ENCODE measurements at places on chromosomes 16 and 17.

- no peak for DNase-seq
Observed at GRCh38 chr17:80264205-80265075, 3.8 kb downstream of the RNF213 start.

DNA sequence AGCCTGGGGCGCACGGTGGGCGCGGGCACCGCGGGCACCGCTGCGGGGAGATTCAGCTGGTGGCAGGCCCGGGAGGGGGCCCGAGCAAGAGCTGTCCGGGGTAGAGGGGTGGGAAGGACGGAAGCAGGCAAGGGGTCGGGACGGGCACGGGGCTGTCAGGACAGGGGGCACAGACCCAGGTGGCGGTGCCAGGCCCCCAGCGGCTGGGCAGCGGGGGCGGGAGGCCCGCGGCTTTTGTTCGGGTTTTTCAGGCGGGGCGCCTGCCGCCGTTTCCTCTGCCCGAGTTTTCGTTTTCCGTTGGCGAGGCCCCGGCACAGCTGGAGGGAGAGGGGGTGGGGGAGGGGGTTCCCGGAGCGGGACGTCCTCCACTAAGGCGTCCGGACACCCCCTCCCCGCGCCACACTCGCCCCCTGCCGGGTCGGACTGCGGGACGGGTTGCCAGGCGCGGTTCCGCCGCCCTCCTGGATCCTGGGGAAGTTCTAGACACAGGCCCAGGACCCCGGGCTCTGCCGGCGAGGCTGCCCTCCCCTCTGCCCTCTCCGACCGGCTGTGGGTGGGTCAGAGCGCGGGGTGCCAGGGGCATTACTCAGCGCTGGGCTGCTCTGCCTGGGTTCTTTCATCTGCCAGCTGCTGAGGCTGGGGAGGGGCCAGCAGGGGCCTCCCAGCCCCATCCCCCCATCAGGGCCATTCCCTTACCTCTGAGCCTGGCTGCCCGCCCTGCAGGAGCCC, 543 bp downstream of the ARHGAP23 start:
- peak; percentile 63 for DNase-seq

DNA sequence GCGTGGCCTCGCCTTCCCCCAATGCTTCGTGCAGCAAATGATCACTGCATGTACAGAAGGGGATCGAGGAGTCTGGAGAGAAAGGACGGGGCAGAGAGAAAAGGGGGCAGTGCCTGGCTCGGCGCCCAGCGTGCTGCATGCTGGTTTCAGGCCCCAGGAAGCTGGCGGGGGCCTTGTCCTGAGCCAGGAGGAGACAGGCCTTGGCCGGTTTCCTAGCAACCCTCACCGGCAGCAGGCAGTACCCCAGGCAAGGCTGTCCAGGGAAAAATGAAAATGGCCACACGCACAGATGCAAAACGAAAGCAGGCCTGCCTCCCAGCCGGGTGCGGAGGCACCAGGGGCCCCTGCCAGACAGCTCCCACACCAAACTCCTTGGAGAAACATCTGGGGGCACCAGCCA, 126.3 kb downstream of the ZFHX3 start:
- no peak for DNase-seq

GRCh38 chr17:3033248-3033640, 30.2 kb downstream of the OR1D5 start:
- DNase-seq, result peak; percentile 25

DNA sequence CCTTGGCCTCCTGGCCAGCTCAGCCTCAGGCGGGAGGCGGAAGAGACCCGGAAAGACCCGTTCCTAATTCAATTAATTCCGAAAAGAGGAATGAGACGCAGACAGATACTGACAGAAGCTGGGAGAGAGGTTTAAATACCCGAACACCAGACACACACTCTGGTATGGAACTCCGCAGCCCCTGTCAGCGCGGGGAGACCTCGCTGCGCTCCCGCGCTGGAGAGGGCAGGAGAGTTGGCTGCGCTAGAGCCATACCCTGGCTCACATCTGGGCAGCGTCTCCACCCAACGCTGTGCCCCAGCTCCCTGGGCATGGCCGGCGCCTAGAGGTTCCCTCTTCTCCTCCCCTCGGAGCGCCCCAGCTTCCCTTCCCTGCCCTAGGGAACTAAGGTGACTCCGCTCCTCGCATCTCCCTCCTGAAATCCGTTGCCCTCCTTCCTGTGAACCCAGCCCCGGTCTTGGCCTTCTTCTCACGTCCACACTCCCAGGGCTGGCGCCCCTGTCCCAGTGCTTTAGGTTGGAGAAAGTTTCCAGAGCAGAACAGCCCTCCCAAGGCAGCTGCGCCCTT, 8.0 kb downstream of the NEUROD2 start:
- DNase-seq, result no peak
